Mucosa of gallbladder (tissue), 1 donor: ENCODE measurements at places on chromosomes 6 and 20. TPM values are rescaled to one million over a fixed set of nuclear protein-coding genes. Genes with fewer than 3 reads are reported as not detected.

DNA sequence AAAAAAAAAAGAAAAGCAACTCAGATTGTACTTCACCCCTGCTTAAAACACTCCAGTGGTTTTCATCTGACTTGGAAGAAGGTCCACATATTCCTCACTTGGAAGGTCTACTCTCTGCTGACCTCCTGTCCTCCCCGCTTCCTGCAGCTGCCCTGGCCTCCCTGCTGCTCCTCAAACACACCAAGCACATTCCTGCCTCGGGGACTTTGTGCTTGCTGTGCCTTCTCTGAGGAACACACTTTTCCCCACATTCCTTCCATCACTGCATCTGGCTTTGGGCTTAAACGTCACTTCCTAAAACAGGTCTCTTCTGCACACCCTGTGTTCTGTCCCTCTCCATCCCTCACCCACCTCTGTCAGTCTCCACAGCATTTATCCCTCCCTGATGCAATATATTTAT is 4.9 kb upstream of the PDYN start:
- DNase-seq = no peak

The NOTCH4 gene
- 14.9 TPM for total RNA-seq

DNA sequence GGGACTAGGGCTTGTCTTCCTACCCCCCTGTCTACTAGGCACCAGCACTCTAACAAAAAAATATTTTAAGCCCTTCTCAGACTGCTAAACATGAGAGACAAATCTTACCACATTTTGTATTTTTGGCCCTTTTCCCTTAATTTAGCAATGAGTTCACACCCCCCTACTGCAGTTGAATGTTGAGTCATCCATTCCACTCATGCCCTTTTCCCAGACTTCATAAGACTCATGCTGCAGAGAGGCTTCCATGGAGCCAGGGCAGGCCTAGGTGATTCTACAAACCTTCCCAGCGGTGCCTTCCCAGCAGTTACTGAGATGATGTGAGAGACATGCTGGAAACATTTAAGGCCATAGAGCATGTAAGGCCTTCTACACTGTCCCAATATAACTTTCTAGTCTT is 53.9 kb downstream of the PXDC1 start:
- DNase-seq = no peak

GRCh38 chr6:134451529-134451928 is 133.6 kb upstream of the SGK1 start:
- DNase-seq = no peak
